Kidney glomerular epithelial cell (primary cell): ENCODE measurements at places on chromosomes 3 and 15.

DNA sequence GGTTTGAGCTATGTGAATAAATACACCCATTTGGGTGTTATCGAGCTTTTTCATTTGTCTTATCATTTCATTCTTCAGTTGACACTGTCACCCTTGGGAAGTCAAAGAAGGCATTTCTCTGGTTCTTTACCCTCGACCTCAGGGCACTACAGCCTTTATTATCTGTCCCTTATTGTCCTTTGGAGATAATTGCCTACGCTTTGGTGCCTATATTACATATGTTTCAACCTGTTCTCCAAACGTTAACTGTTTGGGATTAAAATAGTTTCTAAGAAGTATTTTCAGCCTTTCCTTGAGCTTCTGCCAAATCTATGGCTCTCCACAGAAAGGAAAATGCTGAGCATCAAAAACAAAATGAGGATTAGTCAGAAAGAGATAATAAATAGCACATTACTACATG is 395.4 kb upstream of the ADAMTS9 start:
- no peak for DNase-seq

- peak; percentile 36 for DNase-seq
These were observed 119.0 kb upstream of the RASGRP1 start for GRCh38 chr15:38683382-38684242.

DNA sequence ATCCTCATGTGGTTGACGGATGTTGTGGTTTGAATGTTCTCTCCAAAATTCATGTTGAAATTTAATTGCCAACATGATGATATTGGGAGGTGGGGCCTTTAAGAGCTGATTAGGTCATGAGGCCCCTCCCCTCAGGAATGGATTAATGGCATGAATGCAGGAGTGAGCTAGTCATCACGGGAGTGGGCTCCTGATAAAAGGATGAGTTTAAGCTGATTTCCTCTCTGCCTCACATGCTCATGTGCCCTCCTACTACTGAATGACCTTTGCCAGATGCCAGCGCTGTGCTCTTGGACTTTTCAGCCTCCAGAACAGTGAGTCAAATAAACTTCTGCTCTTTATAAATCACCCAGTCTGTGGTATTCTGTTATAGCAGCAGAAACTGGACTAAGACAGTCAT is 111.2 kb downstream of the MYO5A start:
- no peak for DNase-seq

DNA sequence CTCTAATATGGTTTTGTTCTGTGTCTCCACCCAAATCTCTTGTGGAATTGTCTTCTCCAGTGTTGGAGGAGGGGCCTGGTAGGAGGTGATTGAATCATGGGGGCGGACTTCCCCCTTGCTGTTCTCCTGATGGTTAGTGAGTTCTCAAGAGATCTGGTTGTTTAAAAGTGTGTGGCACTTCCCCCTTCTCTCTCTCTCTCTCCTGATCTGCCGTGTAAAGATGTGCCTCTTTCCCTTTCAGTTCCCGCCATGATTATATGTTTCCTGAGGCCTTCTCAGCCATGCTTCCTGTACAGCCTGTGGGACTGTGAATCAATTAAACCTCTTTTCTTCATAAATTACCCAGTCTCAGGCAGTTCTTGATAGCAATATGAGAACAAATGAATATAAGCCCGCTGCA is 33.1 kb downstream of the RETNLB start:
- DNase-seq, result no peak
